ENCODE measurements at places on chromosomes 16 and 17.
A peak's percentile ranks its signal among the peaks of the same experiment; 100 is the strongest.

GRCh38 chr16:89909777-89910716 lies 8.6 kb upstream of the MC1R start:
- DNase-seq: peak; percentile 64

- no peak for DNase-seq
Observed at GRCh38 chr17:42291129-42291528, 2.8 kb downstream of the STAT5A start.

GRCh38 chr16:50197582-50197981 lies 44.5 kb downstream of the TENT4B start:
- peak; percentile 21 for DNase-seq

- peak; percentile 46 for DNase-seq
Observed at GRCh38 chr16:79286646-79287423, 313.7 kb downstream of the MAF start.

GRCh38 chr16:23561586-23561985 lies 4.1 kb downstream of the UBFD1 start:
- DNase-seq: no peak

DNA sequence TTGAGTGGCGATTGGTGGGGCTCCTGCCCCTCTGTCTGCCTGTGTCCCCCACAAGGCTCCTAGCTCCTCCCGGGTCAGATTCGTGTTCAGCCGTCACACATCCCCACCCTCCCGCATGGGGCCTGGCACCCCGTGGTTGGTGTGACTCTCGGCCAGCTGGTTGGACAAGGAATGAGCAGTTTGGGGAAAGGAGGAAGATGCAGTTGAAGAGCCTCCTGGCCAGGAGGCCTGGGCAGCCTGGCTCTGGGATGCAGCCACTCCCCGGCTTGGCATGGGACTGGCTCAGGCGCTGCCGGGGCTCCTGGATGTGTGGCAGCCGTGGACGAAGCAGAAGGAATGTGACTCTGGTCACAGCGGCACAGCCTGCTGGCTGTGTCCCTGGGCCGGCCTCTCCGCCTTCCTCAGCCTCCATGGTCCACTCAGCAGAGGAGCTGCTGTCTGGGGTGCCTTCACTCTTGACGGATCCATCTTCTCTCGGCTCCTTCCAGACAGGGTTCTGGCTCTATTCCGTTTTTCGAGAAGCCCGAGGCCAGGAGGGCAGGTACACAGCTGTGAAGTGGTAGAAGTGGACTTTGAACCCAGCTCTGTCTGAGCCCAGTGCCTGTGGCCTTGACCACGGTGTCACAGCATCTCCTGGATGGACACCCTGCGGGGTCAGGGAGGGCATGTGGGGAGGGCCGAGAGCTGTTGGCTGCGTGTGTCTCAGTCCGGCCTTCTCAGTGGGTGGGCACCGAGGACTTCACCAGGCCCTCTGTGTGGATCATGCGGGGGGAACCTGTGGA lies 2.1 kb downstream of the TRAF7 start:
- no peak for DNase-seq

GRCh38 chr16:10938796-10939648 lies 3.2 kb downstream of the DEXI start:
- DNase-seq: no peak

DNA sequence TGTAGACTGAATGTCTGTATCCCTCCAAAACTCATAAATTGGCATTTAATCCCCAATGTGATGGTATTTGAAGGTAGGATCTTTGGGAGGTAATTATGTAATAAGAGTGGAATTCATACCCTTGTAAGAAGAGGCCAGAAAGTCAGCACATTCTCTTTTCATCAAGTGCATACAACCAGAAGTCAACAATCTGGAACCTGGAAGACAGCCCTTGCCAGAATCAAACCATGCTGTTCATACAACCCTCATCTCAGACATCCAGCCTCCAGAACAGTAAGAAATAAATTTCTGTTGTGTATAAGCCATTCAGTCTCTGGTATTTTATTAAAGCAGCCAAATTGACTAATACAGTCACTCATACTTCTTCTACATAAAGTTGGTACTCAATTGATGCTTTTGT lies 481.0 kb upstream of the SOX9 start:
- DNase-seq: no peak

DNA sequence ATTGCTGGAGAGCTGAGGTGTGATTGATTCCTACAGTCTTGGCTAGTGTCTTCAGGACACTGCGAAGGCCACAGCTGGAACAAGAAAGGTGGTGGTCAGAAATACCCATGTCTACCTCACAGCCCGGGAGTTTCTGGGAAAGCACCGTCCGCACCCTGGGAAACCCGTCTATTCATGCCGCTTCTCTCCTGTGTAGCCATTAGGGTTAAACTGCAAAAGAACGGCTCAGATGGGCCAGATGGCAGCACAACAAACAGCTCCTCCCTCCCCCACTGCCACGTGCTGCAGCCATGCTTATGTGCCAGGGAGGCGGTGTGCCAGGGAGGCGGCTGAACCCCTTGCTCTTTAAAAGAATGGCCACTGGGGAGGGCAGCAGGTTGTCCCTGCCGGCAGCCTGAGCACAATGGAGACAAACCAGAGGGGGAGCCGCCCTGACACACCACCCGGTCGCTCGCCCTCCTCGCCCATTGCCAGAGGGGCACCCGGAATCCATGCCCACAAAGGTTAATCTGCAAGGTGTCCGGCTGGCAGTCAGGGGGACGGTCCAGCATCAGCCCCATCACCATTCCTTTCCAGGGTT lies 65.2 kb downstream of the CYTH1 start:
- no peak for DNase-seq

DNA sequence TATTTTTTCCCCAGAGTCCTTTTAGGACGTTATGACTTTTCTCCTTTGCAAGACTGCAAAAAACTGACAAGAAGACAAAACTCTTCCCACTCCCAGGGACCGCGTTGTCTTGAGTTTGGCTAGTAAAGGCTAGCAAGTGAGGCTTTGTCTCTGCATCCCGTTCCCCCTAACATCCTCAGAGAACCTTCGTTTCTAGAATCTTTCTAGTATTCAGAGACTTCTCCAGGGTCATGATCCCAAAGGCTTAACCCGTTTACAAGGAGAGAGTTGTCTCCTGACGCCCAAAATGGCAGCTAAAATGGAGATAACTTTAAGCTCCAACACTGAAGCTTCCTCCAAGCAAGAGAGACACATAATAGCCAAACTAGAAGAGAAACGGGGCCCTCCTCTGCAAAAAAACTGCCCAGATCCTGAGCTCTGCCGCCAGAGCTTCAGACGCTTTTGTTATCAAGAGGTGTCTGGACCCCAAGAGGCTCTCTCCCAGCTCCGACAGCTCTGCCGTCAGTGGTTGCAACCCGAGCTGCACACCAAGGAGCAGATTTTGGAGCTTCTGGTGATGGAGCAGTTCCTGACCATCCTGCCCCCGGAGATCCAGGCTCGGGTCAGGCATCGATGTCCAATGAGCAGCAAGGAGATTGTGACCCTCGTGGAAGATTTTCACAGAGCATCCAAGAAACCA lies 843 bp downstream of the ZNF174 start:
- no peak for DNase-seq

GRCh38 chr17:4948166-4948930 lies at the start of gene PFN1:
PFN1 (minus strand) TSS chr17:4948530; CDS start chr17:4948394, 136 bp downstream.
- DNase-seq: peak; percentile 93

- DNase-seq: no peak
Observed at GRCh38 chr16:72092832-72093447, 480 bp downstream of the TXNL4B start.

All from CD14-positive monocyte (primary cell).